ENCODE measurements at places on chromosomes 3 and 15.

GRCh38 chr3:29537889-29538609, 257.2 kb downstream of the RBMS3 start:
- peak; percentile 56 for ATAC-seq

- ATAC-seq: no peak
Measured at GRCh38 chr3:5390221-5390620, 202.7 kb downstream of the EDEM1 start.

- ATAC-seq: no peak
Measured at GRCh38 chr3:11375333-11376088, 103.3 kb downstream of the ATG7 start.

DNA sequence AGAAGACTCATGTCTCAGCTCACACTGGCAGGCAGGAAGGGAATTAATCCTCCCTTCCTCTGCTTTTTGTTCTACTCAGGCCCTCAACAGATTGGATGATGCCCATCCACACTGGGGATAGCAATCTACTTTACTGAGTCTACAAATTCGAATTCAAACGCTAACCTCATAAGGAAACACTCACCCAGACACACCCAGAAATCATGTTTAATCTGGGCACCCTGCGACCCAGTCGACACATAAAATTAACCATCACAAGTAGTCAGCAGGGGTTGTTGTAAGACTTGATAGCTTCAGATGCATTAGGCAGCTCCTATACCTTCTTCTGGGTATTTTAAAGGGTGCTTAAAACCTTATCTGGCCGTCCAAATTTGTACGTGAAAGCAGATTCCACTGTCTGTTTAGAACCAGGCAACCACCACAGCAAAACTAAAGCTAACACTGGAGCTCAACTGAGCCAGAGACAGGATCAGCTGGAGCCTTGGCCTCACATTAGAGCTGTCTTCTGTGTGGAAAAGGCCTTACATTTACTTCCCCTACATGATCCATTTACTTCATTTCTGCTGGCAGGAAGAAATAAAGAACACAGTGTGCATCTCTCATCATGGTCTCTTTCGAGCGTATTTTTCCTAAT, 407.3 kb upstream of the PPP2R3A start:
- ATAC-seq: no peak

- peak; percentile 8 for ATAC-seq
Measured at GRCh38 chr15:73600413-73601335, 32.5 kb downstream of the NPTN start.

DNA sequence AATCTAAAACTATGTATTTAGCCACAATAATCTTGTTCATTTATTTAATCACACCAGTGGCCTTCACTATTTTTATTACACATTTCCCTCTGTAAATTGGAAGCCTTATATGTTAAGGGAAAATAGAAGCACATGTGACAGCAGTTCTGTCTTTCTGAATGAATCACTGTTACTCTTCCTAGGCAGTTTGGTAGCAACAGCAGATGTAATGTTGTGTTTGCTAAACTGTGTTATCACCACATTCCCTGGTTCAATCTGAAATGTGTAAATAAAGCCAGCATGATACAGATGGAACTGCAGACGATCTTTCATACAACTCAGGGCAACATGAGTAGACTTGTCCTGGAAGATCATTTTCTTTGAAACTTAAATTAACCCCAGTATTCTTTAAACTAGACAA, 220.1 kb downstream of the MCTP2 start:
- no peak for ATAC-seq

- no peak for ATAC-seq
Measured at GRCh38 chr3:120908795-120909601, 993 bp downstream of the STXBP5L start.

GRCh38 chr15:25838871-25839195, 24.3 kb downstream of the ATP10A start:
- no peak for ATAC-seq

- no peak for ATAC-seq
Measured at GRCh38 chr3:144128108-144128892, 156.7 kb downstream of the DIPK2A start.

DNA sequence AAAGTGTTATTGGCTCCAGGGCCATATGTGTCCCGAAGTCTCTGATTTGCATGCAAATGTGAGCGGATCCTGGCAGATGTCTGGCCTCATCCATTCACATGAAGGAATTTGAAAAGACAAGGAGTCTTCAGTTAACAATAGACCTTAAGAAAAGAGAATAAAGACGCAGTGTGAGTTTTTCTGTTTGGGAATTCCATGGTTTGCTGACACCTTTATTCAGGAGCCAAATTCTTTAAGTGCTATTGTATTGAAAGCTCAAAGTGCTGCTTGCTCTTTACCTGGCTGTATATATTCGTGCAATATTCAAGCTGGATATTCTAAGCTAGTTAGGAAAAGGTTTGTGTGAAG, 2.2 kb downstream of the LRRN1 start:
- no peak for ATAC-seq

DNA sequence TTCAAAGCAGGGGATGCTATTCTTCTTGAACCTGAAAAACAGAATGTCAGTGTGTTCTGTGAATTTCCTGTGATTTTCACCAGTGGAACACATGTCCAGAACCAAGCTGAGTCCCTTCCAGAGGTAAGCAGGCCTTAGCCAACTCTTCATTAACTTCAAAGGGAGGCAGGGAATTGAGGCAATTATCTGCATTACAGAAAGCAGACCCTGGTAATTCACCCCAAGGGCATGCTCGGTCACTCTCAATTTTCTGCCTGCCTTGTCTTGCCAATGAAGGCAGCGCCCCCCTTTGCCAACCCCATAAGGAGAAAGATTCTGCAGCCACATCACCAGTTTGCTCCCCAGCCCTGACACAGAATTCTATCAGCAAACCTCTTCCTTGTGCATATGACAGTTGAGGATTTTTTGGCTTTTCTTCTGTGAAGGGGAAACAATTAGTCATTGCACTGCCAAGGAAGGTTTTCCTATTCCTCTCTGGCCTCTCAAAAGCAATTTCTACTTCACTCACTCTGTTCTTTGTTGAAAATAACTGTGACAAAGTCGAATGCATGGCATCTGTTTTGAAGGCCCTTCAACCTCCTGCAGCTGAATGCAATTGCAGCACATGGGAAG, 85.3 kb downstream of the HHLA2 start:
- ATAC-seq: no peak

DNA sequence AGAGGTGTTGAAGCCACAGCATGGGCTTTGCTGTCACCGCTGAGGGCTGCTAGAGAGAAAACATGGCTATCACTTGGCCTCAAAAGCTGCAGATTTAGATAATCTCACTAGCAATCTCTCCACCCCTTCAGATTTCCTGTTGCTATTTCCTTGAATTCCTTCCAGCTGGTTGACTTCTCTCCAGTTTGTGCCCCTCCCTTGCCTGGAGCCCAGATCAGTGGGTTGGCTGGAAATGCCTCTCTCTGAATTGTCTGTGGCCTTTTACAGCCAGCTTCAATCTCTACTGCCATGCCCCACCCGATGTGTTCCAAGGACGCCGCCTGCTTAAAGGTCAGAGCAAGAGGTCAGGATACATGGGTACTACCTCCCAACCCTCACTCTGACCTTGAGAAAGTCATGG, 294.1 kb downstream of the NTRK3 start:
- no peak for ATAC-seq

DNA sequence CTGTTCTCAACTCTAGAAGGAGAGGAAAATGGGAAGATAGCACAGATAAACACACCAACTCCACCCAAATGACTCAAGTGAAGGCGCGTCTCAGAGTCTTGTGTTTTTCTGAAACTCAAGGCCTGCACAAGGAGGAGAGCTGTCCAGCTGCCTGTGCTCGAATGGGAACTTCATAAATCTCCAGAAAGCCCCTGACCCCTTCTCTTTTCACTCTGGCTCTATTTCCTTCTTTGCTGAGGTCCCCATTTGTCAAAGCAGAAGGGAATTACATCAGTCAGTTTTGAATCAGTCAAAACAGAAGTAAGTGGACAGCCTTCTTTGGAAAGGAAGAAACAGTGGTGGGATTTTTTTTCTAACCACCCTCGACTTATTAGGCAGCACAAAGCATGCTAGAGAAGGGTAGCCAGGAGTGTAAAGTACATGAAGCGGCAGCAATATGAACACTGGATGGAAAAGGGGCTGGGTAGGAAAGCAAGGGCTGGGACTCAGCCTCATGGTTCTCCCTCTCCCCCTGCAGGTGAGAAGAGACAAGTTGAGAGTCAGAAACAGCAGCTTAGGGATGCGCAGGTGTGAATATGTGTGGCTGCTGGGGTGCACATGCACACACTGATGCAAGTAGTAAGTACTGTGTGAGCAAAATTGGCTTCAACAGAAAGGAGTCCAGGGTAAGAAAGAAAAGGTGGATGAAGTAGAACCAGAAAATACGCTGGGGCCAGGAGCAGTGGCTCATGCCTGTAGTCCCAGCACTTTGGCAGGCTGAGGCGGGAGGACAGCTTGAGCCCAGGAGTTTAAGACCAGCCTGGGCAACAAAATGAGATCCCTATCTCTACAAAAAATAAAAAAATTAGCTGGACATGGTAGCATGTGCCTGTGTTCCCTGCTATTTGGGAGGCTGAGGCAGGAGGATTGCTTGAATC, 36.6 kb upstream of the MAGEF1 start:
- ATAC-seq: peak; percentile 87

- ATAC-seq: no peak
Measured at GRCh38 chr15:80207887-80208286, 44.1 kb downstream of the CTXND1 start.

- no peak for ATAC-seq
Measured at GRCh38 chr3:119181765-119182164, 8.4 kb downstream of the UPK1B start.

- no peak for ATAC-seq
Measured at GRCh38 chr15:25664761-25665160, 198.4 kb downstream of the ATP10A start.

DNA sequence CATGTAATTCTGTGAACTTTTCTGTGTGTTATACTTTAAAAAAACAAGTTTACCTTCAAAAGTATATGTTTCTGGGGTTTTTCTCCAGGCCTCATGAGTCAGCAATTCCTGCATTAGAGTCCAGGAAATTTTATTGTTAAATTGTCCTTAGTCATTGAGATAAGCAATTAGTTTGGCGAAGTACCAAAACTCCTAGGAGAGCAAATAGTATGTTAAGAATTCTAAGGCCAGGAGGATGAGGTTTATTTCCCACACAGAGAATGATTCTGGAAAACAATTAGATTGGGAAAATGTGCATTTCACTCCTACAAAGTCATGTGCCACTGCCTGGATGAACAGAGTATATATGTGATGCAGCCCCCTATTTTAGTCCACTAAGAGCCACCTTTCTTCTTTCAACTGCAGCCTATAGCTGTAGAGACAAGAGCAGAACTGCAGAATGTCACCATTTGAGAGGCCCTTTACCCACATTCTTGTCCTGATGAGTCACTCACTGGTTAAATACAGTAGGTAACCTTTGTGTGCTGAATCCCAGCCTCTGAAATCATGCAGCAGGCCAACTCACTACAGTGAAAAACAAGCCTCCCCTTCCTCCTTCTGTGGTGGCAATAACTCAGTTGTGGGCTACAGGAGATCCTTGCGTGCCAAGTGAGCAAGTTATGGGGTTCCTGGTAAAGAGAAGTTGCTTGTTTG, 452.8 kb upstream of the THBS1 start:
- ATAC-seq: peak; percentile 90

GRCh38 chr3:71226565-71227269, 356.8 kb downstream of the FOXP1 start:
- ATAC-seq: no peak

- ATAC-seq: no peak
Measured at GRCh38 chr15:96293441-96293840, 37.1 kb upstream of the NR2F2 start.

DNA sequence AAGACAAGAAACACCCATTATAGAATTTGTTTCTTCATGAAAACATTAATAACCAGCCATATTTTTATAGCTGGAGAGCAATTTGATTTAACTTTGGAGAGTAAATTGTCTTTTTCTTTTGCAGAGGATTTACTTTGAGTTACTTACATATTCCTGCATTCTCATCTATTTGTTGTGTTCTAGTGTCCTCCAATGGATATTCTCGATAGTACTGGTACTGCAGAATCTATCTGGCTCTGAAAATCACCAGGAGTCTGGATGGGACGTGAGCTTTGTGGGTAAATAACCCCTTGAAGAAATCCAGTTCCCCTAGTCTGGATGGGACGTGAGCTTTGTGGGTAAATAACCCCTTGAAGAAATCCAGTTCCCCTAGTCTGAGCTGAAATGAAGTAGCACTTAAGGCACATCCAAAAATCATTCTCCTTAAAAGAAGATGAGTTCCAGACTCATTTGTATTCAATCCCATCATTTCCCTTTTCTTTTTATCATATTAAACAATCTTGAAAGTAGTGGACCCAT, 294.1 kb upstream of the UBE2E2 start:
- no peak for ATAC-seq

DNA sequence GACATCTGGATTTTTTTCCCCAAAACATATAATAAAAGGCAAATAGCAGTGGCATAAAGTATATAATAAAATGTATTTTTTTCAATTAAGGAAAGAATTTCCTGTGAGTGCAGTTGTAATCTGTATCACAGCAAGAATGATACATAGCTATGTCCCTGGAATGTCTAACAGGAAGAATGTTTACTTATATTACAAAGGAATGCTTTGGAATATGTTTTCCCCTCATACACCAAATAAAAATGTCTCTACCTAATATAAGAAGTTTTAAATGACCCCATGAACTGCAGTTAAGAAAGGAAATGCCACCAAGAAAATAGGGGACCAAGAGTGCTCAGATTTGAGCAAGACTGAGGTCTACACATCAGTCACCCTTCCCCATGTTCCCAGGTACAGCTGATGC, 38.0 kb upstream of the ATP11B start:
- ATAC-seq: peak; percentile 91

- no peak for ATAC-seq
Measured at GRCh38 chr15:84721371-84721770, 5.4 kb upstream of the SEC11A start.

- ATAC-seq: no peak
Measured at GRCh38 chr15:50542887-50543210, 3.6 kb downstream of the USP50 start.

- ATAC-seq: no peak
Measured at GRCh38 chr3:152419748-152420147, 151.0 kb downstream of the MBNL1 start.

DNA sequence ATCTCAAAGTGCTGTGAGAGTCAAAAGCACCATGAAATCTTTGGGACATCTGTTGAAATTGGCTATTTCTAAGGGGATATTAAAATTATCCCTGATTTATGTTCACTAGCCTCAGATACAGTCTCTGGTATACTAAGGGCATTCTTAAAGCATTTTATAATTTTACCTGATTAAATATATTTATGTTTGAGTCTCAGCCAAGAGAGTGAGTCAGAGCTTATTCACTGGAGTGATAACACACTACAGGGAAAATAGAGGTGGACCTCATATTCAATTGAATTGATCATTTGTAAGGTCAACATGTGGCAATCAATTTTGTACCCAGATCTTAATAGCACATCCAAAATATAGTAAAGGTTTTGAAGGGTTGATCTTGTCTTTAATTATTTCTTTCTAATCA, 733.6 kb downstream of the EPHA3 start:
- no peak for ATAC-seq

GRCh38 chr3:162847511-162847910, 1350.9 kb downstream of the OTOL1 start:
- no peak for ATAC-seq

DNA sequence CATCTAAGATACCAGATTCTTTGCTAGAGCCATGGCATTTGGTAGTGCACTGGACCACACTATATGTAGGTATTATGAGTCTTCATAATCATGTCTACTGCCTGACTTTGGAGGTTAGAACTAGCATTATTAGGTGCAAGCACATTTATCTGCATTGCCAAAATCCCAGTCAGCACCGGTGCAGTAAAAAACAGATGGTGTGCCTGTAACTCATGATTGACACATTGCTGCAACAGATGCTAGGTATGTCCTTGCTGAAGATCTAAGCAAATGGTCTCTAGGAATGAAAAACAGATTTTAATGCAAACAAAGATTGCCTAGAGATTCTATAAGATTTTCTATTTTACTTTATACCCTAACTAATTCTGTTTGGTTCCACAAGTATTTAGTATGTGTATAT, 47.7 kb downstream of the MYO5A start:
- no peak for ATAC-seq
